AML-193 (cell line): ENCODE measurements at places on chromosomes 2 and 18.

DNA sequence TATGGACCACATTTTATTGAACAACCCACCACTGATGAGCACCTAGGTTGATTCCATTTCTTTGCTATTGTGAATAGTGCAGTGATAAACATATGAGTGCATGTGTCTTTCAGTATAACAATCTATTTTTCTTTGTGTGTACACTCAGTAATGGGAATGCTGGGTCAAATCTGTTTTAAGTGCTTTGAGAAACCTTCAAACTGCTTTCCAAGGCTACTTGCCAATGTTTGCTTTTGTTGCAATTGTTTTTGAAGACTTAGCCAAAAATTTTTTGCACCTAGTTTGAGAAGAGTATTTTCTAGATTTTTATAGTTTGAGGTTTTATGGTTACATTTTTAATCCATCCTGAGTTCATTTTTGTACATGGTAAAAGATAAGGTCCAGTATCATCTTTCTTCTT is 587.4 kb upstream of the SETBP1 start:
- DNase-seq, result no peak

DNA sequence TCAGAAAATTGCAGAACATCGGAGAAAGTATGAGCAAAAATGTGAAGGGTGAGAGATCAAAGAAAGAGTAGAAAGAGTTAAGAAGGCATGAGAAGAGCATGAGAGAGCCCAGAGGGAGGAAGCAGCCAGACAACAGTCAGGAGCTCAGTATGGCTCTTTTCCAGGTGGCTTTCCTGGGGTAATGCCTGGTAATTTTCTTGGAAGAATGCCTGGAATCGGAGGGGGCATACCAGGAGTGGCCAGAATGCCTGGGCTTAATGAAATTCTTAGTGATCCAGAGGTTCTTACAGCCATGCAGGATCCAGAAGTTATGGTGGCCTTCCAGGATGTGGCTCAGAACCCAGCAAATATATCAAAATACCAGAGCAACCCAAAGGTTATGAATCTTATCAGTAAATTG is 271.8 kb upstream of the TFPI start:
- no peak for DNase-seq

GRCh38 chr2:36235882-36236281 is 119.7 kb upstream of the CRIM1 start:
- DNase-seq, result no peak

- no peak for DNase-seq
Measured at GRCh38 chr18:30139631-30140287, 902.8 kb downstream of the DSC3 start.

GRCh38 chr2:9703085-9703678 is 72.4 kb upstream of the YWHAQ start:
- DNase-seq, result no peak

DNA sequence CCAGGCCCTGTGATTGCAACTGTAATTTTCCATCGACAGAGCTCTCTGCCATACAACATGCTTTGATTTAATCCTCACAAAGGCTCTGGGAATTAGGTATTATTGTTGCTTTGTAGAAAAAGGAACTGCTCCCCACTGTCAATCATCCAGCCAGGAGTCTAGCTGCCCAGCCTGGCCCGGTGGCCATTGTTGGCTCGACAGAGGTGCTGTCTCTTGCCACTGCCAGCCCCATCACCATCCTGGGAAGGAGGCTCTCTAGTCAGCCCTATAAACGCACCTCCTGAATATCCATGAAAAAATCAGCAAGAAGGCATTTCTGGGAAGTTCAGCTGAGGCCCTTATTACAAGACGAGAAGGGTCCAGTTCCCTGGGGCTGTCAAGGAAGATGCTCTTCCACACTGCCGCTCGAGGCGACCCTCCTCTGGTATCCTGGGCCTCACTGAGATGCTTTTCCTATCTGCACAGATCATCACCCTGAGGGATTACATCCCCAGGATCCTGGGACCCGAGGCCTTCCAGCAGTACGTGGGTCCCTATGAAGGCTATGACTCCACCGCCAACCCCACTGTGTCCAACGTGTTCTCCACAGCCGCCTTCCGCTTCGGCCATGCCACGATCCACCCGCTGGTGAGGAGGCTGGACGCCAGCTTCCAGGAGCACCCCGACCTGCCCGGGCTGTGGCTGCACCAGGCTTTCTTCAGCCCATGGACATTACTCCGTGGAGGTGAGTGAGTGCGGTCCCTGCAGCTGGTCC is 71.0 kb downstream of the TPO start:
- no peak for DNase-seq

DNA sequence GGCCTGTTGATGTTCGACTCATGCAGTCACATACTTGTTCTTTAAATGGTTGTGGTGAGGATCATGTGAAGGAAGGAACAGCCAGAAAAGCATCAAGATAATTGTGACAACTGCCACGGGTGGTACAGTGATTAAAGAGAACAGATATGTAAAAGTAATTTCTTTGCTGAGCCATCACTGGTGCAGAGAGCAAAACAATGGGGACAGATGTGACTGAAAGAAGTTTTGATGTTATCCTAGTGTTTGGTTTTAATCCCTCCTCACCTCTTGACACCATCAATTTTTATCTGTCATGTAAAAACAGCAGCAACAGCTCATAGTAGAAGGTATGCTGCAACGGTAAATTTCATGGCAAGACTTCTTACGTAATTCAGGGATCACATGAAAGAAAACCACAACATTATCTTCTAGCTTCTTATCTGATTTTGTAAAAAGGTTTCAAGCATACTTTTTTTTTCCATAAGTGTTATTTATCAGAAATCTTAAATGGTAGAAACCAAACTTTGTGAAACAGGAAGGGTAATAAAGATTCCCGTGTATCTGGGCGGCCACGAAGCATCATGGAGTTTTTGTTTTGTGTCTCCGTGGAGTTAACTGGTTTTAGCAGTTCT is 65.2 kb downstream of the PLCL1 start:
- peak; percentile 25 for DNase-seq

- DNase-seq, result no peak
Measured at GRCh38 chr18:79983793-79984192, 4.6 kb downstream of the TXNL4A start.
